NCI-H510A (cell line): ENCODE measurements at places on chromosomes 12 and 14.

- DNase-seq = no peak
These were observed 84.6 kb downstream of the SCFD1 start for GRCh38 chr14:30706704-30707103.

DNA sequence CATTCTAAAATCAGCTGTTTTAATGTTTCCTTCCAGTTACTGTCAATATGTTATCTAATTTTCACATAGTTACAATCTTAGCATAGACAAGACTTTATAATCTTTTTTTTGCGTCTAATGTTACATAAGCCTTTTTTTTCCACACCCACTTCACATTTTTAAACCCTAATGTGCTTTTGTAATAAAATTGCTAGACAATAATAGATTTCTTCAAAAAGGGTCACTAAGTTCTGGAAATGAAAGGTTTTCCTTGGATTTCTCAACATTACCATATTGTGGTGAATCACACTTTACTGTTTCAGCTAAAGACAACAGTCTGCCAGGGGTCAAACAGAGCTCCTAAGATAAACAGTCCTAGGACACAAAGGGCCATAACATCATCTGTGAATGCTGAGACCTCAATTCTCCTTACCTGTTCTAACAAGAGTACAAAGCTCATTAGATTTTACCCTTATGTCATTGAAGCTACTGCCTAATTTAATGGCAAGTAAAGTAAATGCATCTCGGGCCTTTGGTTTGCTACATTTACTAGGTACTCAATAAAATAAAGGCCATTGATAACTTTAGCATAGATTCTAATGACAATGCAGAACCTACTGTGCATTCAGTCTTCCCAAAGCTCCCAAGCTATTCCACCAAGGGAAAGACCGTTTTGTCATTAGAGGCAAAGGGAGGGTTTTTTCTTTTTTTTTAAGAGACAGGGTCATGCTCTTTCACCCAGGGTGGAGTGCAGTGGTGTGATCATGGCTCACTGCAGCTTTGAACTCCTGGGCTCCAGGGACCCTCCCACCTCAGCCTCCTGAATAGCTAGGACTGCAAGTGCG, 111.2 kb upstream of the SLC38A2 start:
- DNase-seq = no peak

- no peak for DNase-seq
These were observed 124.4 kb downstream of the MED13L start for GRCh38 chr12:116153113-116153512.

- DNase-seq = no peak
These were observed 19.7 kb upstream of the NGB start for GRCh38 chr14:77290705-77291104.

DNA sequence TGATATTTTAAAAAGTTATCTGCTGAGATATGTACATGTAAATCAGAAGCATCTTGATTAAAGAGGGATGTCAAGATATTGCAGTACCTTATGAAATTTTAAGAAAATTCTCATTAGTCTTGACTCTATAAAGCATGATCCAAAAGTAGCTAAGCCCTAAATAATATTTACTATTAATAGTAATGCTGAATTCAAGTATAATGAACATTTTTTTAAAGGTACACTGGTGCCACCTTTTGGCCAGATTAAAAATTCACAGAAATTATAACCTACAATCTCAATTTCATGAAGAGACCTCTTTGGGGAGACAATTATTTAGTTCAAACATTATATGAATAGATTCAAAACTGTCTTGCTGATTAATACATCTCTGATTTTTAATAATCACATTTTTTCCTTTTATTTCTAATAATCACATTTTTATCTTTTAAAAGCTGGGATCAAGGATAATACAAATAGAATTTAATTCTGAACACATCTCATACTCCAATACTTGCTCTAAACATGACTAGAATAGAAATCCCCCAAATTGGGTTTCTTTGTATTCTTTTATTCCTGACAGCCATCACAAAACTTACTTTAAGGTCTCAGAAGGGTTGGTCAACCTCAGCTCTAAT, 13.4 kb downstream of the AKAP5 start:
- DNase-seq = no peak
